Activated CD8-positive, alpha-beta memory T cell treated with anti-CD3 and anti-CD28 coated beads, Interleukin-2, amount 10 ng/mL, durations not matched to agents 7 days and 5 days (primary cell): ENCODE measurements at places on chromosomes 2 and 18. TPM values are rescaled to one million over a fixed set of nuclear protein-coding genes. Genes with fewer than 3 reads are reported as not detected.

RFTN2 gene
- not detected for total RNA-seq

DNA sequence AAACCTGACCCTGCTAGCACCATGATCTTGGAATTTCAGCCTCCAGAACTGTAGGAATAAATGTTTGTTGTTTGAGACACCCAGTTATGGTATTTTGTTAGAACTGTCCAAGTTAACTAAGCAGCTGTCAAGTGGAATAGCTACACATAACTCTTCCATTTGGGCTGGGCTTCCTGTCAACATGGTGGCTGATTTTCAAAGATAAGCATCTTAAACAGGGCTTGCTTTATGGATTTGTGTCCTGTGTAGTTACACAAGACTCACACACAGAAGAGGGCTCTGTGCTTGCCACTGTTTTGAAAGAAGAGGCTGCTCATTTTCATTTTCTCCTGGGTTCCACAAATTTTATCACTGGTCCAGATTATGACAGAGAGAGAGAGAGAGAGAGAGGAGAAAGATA lies 35.7 kb downstream of the GCG start:
- no peak overlapping the region for H3K27ac ChIP-seq
- H3K4me3 ChIP-seq = no peak overlapping the region
- H3K27me3 ChIP-seq = no peaks in the 10 kb centered on the region
- H3K36me3 ChIP-seq = peaks cover 14% of the 10 kb centered on the region
- peaks cover 13% of the 10 kb centered on the region for H3K4me1 ChIP-seq
- DNase-seq = no peak

GRCh38 chr2:134324947-134325346 lies 71.1 kb downstream of the MGAT5 start:
- H3K4me3 ChIP-seq = no peak overlapping the region
- peaks cover 27% of the 10 kb centered on the region for H3K36me3 ChIP-seq
- no peak for DNase-seq
- no peaks in the 10 kb centered on the region for H3K27me3 ChIP-seq
- peaks cover 61% of the 10 kb centered on the region for H3K4me1 ChIP-seq

DNA sequence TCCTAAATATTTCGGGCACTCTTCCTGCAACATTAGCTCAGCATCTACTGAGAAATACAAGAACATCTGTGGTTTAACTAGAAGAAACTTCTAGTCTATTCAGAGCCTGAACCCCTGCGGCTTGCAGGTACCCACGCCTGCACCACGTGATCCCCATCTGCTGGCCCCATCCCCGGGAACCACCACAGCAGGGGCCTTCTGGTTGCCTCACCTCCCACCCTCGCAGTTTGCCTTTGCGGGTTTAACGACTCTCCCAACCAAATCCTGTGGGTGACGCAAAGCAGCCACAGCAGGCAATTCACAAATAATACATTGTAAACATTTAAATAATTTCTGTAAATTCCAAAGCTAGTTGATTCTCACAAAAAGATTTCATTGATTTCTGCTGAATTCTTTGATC lies 90.2 kb upstream of the TMEM18 start:
- DNase-seq = peak; percentile 63
- H3K4me3 ChIP-seq = no peak overlapping the region
- H3K36me3 ChIP-seq = peaks cover 10% of the 10 kb centered on the region
- no peak overlapping the region for H3K27ac ChIP-seq
- peaks cover 44% of the 10 kb centered on the region for H3K4me1 ChIP-seq

DNA sequence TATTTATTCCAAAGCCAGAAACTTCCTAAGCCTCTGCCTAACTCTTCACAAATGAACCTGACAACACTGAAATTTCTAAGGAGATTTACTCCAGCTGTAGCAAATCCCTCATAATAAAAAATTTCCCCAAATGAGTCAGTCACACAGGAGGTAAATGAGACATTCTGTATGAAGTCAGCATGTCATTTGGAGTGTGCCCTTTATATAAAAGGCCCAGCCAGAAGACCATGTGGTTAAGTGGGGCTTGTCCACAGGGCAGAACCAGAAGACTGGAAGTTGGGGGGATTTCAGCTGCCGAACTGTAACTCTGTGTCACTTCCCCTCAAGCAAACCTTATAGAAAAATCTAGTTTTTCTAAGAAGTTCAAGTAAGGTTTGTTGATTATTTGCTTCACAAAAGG lies 30.2 kb downstream of the NRP2 start:
- H3K4me3 ChIP-seq = no peak overlapping the region
- H3K27me3 ChIP-seq = peaks cover 13% of the 10 kb centered on the region
- no peaks in the 10 kb centered on the region for H3K4me1 ChIP-seq
- H3K36me3 ChIP-seq = no peaks in the 10 kb centered on the region
- no peak for DNase-seq
